DMS 273 treated with DMSO at 0.1 percent for 48 hours (cell line): ENCODE measurements at places on chromosomes 4 and X.
A peak's percentile ranks its signal among the peaks of the same experiment; 100 is the strongest.

GRCh38 chr4:189084671-189085070 lies 856.0 kb upstream of the FRG1 start:
- no peak for DNase-seq

- DNase-seq, result no peak
These were observed 714.2 kb upstream of the LCORL start for GRCh38 chr4:18735740-18736268.

DNA sequence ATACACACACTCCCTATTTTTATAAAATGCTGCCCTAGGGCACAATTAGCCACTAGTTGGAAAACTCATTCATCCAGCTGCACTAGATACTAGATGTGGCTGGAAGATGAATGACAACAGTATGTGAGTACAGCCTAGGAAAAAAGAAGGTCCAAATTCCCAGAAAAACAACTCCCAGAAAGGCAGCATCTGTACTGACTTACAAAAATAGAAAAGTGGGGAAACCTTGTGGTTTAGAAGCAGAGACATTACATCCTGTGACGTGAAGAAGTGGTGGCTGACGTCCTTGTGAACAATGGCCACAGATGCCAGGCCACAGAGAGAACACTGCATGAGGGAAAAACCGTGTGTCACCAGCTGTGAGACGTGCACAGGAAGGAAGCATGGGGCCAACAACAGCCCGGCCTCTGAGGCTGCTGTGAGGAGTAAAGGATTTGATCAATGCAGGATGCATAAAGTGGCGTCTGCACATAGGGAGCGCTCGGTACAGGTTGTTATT lies 81.2 kb downstream of the SPRY1 start:
- no peak for DNase-seq

- DNase-seq, result no peak
These were observed 143.9 kb downstream of the KLHL13 start for GRCh38 chrX:117972711-117973109.

GRCh38 chr4:173917255-173917960 lies 366.1 kb downstream of the FBXO8 start:
- no peak for DNase-seq

- no peak for DNase-seq
These were observed 271.8 kb upstream of the TENM3 start for GRCh38 chr4:181971411-181971810.

DNA sequence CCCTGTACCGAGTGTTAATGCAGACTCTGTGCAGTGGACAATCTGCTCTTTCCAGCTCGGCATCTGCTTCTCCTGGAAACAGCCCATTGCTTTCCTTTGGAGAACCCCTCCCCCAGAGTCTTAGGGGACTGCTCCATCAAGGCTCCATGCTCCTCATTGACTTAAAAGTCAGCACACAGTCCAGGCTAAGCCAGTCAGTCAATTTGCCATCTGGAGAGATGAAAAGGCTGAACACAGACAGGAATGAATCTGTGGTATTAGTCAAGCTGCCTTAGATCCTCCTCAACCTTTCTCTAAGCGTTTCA lies 20.3 kb downstream of the ATP8A1 start:
- peak; percentile 92 for DNase-seq

DNA sequence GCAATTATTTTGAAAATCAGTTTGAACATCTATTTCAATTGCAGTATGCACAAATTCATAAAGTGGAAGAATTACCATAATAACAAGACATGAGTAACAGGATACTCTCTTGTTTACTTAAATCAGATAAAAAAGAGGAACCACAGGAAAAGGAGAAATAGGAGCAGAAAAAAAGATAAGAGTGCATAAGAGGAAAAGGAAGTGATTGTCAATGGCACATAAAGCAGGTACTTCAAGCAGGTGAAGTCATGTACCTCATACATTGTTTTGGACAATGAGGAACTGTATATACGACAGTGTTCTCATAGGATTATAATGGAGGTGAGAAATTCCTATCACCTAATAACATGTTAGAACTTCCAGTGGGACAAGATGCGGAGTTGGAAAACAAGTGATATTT lies 334.5 kb upstream of the PCDH7 start:
- no peak for DNase-seq

DNA sequence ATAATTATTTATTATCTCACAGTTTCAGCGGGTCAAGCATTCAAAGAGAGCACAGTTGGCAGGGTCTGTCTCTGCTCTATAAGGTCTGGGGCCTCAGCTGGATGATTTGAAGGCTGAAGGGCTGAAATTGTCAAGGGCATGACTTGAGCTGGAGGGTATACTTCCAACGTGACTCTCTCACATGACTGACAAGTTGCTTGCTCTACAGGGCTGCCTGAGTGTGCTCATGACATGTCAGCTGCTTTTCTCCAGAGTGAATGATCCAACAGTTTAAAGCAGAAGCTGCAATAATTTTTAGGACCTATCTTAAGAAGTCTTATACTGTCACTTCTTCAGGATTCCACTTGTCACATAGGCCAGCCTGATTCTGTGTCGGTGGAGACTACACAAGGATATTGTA lies 51.2 kb downstream of the TIGD2 start:
- DNase-seq, result no peak

GRCh38 chr4:55635741-55636655 lies at the start of gene NMU:
NMU (minus strand) TSS chr4:55636298; CDS start chr4:55636192, 106 bp downstream.
- peak; percentile 7 for DNase-seq

GRCh38 chr4:147786031-147786430 lies 54.1 kb downstream of the ARHGAP10 start:
- DNase-seq, result no peak

GRCh38 chr4:8297691-8298485 lies 28.3 kb downstream of the HTRA3 start:
- no peak for DNase-seq

- no peak for DNase-seq
These were observed 8.2 kb upstream of the SMPX start for GRCh38 chrX:21766101-21766500.

DNA sequence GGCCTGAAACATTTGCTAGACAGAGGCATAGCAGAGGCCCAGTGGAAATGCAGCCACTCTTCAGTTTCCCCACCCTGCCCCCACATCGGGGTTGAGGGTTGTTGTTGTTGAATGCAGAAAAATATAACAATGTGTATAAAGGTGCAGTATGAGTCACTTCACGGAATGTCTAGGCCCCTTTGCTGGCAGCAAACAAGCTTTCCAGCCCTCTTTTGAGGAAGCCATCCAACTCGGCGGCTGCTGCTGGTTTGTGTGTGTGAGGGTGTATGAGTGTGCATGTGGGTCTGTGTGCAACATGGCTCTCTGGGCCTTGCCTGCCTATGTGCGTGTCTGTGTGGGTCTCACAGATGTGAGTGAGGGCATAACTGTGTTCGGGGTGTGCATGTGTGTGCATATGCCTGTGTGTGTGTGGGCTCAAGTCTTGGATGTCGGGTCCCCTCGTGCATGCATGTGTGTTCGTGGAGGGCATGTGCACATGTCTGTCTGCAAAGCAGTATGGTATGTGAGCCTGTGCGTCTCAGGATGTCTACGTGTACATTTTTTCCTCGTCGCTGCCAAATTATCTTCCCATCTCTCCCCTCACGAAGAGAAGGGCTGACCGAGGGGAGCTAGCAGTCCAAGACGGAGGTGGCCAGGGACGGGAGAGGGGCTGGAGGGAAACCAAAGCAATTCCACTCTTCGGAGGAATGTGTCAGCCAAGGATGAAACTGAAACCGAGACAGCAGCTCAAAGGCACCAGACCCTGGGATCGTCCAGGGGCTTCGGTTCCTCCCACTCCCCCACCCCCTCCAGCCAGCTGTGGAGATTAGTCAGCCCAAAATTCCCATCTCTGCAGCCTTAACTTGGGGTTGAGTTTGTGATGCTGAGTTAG lies 8.4 kb upstream of the ELF4 start:
- no peak for DNase-seq

DNA sequence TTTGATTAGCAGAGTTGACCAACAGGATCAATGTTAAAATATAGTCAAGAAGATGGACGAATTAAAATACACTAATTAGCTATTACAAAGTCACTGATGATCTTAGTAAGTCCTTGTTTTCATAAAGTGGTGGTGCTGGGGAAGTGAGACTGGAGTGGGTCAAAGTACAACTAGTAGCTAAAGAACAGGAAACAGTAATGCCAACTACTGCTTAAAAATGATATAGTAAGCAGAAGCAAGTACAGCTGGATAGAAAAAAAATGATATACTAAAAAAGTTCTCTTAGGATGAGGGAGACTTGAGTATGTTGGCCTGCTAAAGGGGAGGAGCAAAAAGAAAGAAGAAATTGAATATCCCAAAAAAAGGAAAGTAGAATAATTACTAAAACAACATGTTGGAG lies 580.8 kb upstream of the FTHL17 start:
- no peak for DNase-seq

DNA sequence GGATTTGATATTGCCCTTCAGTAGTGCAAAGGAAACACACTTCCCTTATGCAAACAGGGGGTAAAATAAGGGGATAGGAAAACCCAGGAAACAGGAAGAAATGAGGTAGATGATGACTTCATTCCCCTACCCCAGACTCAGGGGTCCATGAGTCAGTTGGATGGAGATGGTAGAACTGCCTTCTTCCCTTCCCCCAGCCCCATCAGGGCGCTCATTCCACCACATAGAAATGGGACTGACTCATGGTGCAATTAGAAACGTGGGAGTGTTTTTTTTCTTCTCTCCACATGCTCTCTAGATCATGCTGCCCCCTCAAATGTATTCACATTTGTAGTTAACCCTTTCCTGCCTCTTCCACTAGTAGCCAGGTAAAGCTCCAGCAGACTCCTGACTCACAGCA lies 23.1 kb upstream of the ARMCX2 start:
- no peak for DNase-seq

DNA sequence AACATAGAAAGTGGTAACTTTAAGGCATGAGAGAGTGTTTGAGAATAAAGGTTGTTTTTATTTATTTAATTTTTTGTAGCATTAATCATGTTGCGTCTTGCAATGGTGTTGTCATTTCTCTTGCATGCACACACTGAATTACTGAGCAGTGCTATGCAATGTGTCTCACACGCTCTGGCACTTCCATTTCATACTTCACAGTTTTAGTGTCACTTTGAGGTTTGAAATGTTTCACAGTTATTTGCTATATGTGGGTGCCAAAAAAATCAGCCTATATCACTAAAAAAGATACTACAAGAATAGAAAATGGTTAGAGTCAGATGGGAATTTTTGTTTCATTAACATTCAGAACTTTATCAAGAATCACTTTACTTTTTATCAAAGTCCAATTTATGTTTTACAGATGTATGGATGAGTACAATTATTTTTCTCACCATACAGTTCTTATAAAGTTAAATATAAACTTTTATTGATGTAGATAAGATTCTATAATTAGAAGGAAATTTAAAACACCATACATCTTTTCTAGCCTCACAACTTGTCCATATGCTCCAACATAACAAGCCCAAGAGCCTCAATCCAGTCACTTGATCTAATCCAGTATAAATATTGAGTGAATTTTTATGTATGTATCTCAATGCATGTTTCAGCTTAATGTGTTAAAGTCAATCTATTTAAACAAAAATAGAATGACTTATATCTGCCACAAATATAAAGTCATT lies 114.0 kb downstream of the IQCM start:
- DNase-seq, result no peak

- no peak for DNase-seq
These were observed 894.6 kb downstream of the TRIML1 start for GRCh38 chr4:189033801-189034347.

GRCh38 chr4:30825008-30825770 lies 105.0 kb downstream of the PCDH7 start:
- no peak for DNase-seq

DNA sequence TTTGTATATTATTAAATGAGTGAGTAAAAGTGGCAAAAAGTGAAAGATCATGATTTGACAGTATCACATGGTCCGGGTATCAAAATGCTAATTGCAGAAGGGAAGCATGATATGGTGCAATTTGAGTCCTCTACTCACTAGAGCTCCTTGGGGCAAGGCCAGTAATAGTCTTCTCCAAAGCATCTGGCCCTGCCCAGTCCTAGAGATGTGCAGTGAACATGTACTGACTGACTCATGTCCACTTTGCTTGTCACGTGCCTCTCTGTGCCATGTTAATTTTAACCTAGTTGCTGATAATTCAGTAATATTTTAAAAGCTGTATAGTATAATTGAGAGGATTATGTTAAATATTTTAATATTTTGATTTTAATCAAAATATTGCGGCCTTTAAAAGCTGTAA lies 54.6 kb upstream of the TENM3 start:
- peak; percentile 48 for DNase-seq

GRCh38 chr4:93313197-93313596 lies 515.4 kb upstream of the ATOH1 start:
- no peak for DNase-seq

DNA sequence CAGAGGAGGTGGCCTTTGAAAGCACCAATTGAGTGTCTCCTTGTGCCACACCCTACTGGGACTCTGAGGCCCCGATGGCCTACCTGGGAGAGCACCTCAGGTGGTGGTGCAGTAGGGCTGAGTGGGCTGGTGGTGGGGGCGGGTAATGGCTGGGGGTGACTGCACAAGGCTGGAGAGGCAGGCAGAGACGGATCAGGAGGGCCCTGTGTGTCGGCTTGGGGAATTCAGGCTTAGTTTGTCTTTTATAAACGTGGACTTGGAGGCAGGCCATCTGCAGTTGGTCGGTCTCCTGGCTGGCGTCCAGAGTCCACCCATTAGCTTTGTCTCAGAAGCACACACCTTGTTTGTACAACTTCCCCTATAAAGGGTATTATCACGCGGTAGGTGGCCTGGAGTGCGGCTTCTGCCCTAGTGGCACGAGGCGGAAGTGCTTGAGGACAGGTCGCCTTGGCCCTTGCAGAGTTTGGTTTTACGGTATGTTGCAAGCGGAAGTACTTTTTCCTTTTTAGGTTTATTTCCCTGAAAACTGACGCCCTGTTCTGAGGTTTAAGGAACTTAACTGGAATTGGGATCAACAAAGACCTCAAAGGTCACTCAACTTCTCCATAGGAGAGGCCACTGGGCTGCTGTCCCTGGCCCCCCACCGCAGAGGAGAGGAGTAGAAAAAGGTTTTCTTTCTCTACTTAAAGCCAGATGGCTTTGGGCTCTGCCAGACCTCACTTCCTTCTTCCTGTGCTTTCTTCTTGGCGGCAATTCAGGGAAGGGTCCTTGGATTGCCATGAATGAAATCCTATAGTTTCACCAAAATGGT lies 8.0 kb downstream of the TBC1D14 start:
- DNase-seq, result peak; percentile 59
